ENCODE measurements at places on chromosomes 5 and 9. TPM values are rescaled to one million over a fixed set of nuclear protein-coding genes. Genes with fewer than 3 reads are reported as not detected.

The BARHL1 gene
- total RNA-seq = not detected

- no peak for DNase-seq
Observed at GRCh38 chr9:1960342-1961042, 54.7 kb upstream of the SMARCA2 start.

DNA sequence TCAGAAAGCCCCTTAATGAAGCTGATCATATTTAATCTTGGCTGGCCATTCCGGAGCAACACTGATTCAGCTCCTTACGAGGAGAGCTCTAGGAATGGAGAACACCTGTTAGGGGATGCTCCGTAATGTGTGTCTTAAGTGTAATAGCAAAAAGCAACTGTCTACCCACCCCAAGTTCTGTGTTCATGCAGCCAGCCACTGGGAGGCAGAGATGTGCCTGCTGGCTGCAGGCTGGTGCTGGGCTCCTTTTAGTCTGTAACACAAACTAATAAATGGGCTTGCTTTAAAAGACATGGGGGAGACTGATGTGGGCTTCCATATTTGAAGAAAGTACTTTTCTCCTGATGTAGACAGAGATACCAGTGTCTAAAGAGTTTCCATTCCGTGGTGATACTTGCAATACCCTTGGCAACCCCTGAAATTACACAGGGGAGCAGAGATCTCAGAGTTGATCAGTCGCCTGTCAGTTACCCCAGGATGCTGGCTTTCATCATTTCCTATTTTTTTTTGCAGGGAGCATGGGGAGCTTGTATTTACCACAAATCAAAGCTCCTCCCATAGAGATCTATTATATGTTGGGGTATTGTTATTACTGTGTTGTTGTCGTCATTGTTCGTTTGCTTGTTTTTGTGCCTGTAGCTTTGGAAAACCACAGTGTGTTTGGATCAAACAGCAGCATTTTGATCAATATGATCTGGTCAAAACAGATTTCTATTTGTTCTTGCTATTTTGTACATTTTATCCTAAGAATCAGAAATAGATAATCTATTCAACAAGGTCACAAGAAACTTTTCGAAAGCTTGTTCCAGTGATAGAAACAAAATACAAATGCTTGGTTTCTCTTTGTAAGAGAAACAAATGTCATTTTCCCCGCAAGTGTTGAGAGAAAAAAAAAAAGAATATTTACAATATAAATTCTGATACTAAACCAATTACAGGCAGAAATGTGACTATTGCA, 65.8 kb downstream of the MTX3 start:
- DNase-seq = no peak

- no peak for DNase-seq
Observed at GRCh38 chr9:77926371-77926878, 105.2 kb downstream of the GNAQ start.

The IFNB1 gene
- total RNA-seq = 0.81 TPM

The PCDHGB1 gene
- total RNA-seq = 1.3 TPM

- no peak for DNase-seq
Observed at GRCh38 chr5:77182367-77182766, 28.1 kb upstream of the PDE8B start.

- no peak for DNase-seq
Observed at GRCh38 chr9:94697972-94698581, 28.4 kb upstream of the AOPEP start.

All from MG63 (cell line).